ENCODE measurements at places on chromosomes 7 and 10. TPM values are rescaled to one million over a fixed set of nuclear protein-coding genes. Genes with fewer than 3 reads are reported as not detected.

Gene NME8
- total RNA-seq: not detected

Gene TRIM73
- 0.94 TPM for total RNA-seq

Gene CPA1
- total RNA-seq: not detected

Gene FXYD4
- total RNA-seq: not detected

Gene HGF
- total RNA-seq: 1.6 TPM

Gene ITIH5
- 8.5 TPM for total RNA-seq

Gene CCDC136
- 5.2 TPM for total RNA-seq

Gene WEE2
- not detected for total RNA-seq

Gene PTF1A
- not detected for total RNA-seq

Gene GALNT11
- 19.7 TPM for total RNA-seq

- DNase-seq: no peak
Measured at GRCh38 chr7:131288450-131288849, 39.2 kb upstream of the MKLN1 start.

GRCh38 chr7:111113263-111114017 lies 22.5 kb downstream of the LRRN3 start:
- no peak for DNase-seq

DNA sequence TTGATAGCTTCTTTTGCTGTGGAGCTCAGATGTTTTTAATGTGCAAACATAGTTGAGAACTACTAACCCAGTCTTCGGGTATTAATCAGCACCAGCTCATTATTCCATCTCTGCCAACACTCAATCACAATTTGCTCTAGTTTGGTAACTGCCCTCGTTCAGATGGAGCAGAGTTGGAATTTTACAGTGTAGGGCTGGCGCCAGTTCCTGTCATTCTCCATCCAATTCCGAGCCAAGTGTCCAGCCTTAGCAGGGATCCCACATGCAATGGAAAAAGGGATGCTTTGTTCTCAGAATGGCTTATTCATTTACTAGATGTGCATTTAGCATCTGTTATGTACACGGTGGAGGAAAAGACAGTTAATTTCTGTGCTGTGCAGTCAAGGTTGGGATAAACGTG lies 504.5 kb upstream of the GALNT17 start:
- no peak for DNase-seq

DNA sequence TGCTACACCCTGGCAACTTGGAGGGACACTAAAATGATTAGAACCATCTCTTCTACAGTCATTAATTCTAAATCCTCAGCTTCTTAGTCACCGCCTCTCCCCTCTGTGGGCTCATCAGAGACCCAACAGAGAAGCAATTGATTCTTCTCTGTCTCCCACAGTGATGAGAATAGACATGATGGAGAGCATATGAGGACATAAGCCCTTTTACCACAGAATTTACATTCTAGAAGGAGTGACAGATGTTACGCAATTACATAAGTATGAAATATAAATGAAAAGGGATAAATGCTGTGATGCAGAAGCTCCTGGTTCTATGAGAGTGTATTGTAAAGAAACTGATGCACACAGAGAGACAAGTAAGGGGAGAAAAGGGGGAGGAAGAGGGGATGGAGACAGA lies 18.1 kb upstream of the ABCB5 start:
- no peak for DNase-seq

GRCh38 chr10:114995468-114996247 lies 57.7 kb downstream of the TRUB1 start:
- DNase-seq: no peak

GRCh38 chr10:70925377-70926225 lies 37.2 kb upstream of the PCBD1 start:
- peak; percentile 72 for DNase-seq

- no peak for DNase-seq
Measured at GRCh38 chr7:130129011-130129411, 58.7 kb downstream of the KLHDC10 start.

- no peak for DNase-seq
Measured at GRCh38 chr7:92705831-92706230, 115.6 kb upstream of the FAM133B start.

DNA sequence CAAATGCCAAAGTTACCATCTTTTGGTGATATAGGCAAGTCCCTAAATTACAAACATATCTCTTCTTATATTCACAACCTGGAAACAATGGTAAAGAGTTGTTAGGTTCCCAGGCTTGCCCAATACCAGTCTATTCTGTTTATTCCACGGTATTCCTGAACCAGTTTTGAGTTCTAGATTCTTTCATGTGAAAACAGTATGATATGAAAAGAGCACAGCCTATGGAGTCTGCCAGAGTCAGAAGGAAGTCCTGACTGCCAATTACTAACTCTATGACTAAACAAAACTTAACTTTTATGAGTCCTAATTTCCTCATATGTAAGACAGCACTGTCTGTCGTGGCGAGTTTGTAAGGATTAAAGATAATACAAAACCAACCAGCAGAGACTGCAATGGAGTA lies 5.6 kb downstream of the ABI1 start:
- no peak for DNase-seq

DNA sequence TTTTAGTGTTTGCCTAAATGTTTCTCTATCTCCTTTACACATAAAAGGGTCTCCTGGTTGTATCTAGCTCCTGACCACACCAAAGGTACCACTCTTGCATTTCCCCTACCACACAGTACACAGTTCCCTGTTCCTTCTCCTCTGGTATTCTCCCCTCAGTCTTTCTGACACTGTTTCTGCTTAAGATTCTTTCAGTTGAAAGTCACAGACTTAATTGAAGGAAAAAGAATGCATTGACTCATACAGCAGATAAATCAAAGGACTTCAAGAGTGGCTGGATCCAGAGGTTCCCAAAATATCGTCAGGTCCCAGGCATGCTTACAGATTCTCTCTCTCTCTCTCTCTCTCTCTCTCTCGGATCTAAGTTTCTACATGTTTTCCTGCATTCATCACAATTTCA lies 185.6 kb upstream of the LRGUK start:
- no peak for DNase-seq

DNA sequence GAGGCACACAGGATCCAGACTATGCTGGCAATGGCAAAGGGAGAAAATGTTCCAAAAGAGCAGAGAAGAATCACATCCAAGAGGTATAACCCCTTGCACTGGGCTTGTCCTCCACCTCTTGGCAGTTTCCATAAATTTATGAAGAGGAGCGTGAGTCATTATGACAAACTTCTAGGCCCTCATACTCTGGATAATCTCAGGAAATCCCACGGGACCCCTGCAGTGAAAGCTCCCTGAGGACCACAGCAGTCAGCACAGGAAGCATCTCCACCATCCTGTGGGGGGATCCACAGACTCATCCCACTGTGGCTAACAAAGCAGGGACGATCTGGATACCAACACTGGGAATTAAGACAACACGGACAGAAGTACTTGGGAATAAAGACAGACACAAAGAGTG lies 30.3 kb upstream of the GPAM start:
- DNase-seq: no peak

GRCh38 chr7:27176962-27177794 lies 3.1 kb upstream of the HOXA10 start:
- DNase-seq: no peak

DNA sequence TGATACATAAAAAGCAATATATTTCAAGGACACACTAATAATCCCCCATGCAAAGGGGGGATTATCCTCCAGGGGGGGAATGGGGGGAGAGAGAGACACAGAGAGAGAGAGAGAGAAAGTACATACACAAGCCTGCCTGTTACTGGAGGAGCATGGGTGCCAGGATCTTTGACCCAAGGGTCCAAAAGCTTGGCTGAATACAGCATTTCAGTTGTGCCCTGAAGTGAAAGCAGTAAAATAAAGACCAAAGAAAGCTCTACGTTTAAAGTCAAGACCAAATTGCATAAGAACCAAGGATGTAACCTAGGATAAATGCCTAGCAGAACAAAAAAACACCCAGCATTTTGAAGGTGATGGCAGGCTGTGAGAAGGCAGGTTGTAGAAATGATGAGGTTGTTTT lies 27.8 kb upstream of the ITGB8 start:
- no peak for DNase-seq

DNA sequence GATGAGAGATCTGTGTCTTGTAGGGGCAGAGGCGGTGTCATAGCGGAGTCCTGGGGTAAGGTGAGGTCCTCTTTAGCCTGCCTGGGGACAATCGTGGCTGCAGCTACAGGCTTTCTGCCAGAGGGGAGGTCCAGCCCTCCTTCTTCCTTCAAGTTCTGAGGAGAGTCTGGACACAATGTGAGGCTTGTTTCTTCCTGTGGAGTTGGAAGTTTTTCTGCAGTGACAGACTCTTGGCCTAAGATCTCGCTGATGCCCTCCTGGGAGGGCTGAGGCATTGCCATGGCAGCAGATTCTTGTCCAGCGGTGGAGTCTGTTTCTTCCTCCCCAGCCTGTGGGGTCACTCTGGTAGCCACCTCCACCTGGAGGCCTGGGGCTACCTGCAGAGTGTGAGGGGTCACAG lies 4.4 kb downstream of the NACAD start:
- DNase-seq: no peak

- no peak for DNase-seq
Measured at GRCh38 chr7:79495544-79496272, 42.2 kb upstream of the MAGI2 start.

- no peak for DNase-seq
Measured at GRCh38 chr7:147999962-148000361, 590.6 kb upstream of the C7orf33 start.

GRCh38 chr10:4810092-4810491 lies 15.9 kb upstream of the AKR1E2 start:
- DNase-seq: no peak

- no peak for DNase-seq
Measured at GRCh38 chr7:71705217-71705616, 573.3 kb downstream of the GALNT17 start.

DNA sequence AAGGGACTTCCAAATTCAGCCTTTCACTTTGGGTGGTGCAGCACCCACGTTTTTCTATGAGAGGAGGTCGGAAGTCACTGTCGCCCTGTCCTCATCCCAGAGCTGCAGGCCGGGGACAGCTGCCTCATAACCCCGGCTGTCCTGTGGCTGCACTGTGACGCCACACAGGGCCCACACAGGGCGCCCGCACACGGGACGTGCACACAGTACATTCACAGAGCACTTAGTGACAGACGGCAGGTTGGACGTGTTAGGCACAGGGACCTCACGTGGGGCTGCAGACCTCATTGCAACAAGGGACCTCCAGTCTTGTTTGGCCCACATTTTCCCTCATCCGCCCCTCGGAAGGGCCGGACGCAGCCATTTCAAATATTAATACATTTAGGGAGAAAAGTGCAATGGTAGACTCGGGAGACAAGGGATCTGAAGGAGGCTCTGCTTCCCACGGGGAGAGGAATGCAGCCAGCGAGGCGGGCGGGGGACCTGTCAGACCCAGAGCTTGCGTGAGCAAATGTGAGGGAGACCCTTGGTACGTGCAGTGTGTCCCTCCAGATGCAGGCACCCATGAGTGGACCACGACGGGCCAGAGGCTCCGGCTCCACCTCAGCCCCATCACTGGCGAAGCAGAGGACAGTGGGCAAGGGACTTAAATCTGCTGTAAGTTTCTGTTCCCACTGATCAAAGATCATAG lies 86.7 kb downstream of the VOPP1 start:
- no peak for DNase-seq

GRCh38 chr7:95066737-95067530 lies 159.5 kb downstream of the PPP1R9A start:
- DNase-seq: no peak

GRCh38 chr7:20541608-20542349 lies 73.7 kb upstream of the ABCB5 start:
- no peak for DNase-seq

DNA sequence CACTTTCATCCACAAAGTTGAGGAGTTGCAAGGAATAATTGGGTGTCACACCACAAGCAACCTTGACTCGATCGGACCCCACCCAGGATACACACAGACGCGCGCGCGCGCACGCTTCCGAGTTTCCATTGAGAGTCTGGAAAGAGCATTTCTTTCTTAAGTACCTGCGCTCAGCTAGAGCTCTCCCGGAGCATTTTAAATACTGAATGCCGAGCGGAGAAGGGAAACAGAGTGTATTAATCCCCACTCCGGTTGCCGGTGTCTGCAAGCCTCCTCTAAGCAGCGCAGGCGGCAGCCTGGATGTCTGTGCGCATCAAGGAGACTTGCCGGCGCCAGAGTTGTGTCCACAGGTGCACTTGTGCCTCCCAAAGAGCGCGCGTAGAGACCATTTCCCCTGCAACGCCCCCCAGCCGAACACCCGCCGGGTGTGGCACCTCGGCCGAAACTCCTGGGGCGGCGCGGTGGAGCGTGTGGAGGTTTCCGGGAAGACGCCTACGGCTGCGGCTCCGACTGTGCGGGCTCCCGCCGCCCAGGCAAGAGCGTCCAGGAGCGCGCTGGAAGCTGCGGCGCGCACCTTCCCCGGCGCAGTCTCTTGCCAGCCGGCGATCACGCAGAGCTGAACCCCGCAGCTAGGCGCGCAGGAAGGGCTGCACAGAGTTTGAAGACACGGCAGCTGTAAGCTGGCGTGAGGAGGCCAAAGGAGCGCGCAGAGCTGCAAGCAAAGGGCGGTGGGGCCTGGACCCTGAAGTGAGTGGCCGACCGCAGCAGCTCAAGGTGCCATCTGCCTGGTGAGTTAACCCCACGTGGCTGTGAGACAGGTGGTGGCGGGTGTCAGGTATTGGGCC lies 1.1 kb upstream of the FEZF1 start:
- DNase-seq: peak; percentile 40

GRCh38 chr7:28180031-28180363 lies 598 bp downstream of the JAZF1 start:
- DNase-seq: no peak

GRCh38 chr10:72248468-72249151 lies 25.1 kb upstream of the DDIT4 start:
- DNase-seq: peak; percentile 89

DNA sequence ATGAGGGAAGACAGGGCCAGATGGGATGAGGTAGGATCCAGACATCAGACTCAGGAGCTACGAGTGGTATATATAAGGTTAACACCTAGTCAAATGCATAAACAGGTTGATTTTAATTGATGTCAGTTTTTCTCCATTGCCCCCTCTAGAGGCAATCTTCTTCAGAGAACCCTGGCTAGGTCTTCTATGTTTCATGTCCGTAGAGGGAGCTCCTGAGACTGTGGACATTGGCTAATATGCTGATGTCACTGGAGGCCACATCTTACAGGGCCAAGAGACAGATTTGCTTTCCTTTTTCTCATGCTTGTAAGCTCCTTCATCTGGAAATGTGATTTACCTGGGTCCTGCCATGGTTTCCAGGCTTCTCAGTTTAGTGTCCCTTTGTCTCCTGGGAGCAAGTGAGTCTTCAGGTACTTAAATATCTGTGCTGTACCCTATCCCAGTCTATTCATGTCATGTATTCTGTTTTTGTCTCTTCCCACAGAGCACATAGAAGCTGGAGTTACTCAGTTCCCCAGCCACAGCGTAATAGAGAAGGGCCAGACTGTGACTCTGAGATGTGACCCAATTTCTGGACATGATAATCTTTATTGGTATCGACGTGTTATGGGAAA lies 161.6 kb upstream of the PRSS1 start:
- no peak for DNase-seq

- no peak for DNase-seq
Measured at GRCh38 chr10:54880996-54881395, 80.0 kb upstream of the PCDH15 start.

- DNase-seq: no peak
Measured at GRCh38 chr7:54015251-54015650, 526.9 kb upstream of the VSTM2A start.

Data from Right ventricle myocardium superior (tissue), 1 donor.